ENCODE measurements at places on chromosomes 16 and 17.

DNA sequence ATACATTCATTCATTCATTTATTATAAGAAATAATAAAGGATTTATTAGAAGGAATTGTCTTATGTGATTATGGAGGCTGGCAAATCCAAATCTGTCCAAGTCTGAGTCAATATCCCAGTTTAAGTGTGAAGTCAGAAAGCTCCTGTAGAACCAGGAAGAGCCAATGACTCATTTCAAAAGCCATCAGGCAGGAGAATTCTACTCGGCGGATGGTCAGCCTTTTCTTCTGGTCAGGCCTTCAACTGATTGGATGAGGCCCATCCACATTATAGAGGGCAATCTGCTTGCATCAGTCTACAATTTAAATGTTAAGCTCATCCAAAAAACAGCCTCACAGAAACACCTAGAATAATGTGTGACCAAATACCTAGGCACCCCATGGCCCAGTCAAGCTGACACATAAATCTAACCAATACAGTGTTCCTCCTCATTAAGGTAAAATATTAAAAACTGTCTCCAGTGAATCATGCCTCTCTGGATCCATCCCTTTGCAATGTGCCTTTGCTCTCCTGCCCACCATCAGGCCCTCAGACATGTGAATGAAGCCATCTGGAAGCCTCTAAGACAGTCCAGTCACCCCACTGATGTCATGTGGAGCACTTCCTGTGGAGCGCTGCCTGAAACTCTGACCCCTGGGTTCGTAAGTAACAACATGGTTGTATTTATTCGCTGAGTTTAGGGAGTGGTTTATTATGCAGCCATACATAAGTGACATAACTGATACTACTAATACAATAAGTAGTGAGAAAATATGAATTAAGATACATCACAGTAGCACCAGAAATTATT is 69.2 kb upstream of the WSB1 start:
- DNase-seq: no peak

- DNase-seq: no peak
Observed at GRCh38 chr17:57355090-57355859, 99.0 kb downstream of the MSI2 start.

GRCh38 chr17:73340093-73340596 is 28.3 kb upstream of the CDC42EP4 start:
- DNase-seq: no peak

GRCh38 chr17:82468692-82469091 is 10.2 kb downstream of the NARF start:
- DNase-seq: no peak

DNA sequence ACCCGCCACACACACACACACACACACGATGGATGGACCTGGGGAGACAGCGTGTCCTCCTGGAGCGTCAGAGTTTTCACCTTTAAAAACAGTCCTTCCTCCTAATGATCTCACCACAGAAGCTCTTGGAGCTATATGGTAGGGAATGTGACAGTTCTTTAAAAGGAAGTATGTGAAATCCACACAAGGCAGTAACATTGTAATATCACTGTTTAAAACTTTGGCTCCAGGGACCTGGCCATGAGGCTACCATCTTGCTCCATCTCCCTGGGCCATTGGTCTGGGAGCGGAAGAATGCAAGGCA is 302.4 kb downstream of the SOX9 start:
- no peak for DNase-seq

DNA sequence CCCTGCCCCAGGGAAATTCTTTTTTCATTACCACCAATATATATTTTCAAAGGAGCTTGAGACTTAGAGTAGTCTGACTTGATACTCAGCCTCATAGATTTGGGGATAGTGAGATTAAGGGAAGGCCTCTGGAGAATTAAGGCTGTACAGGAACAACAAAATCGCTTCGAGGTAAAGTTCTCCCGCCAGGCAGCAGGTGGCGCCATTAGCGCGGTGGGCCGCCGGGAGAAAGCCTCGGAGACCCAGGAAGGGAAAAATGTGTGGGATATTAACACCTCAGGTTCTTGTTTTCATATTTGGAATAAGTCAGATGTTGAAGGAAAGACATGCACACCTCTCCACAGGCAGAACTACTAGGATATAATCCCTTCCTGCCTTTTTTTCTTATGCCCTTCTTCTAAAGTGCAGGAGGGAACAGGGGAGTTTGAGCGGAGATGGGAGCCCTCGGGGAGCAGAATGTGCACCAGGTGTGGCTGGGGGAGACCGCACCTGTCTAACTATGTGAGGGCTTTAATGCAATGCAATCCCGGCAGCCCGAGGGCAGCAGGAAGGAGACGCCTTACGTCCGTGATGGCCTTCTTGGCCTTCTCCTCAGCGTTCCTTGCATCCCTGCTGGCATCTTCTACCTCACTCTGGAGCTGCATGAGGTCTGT is 25.9 kb downstream of the MYH3 start:
- peak; percentile 40 for DNase-seq

- DNase-seq: no peak
Observed at GRCh38 chr16:20074099-20074991, 655 bp upstream of the GPR139 start.

GRCh38 chr17:81884520-81884919 is 6.9 kb downstream of the ALYREF start:
- DNase-seq: no peak

DNA sequence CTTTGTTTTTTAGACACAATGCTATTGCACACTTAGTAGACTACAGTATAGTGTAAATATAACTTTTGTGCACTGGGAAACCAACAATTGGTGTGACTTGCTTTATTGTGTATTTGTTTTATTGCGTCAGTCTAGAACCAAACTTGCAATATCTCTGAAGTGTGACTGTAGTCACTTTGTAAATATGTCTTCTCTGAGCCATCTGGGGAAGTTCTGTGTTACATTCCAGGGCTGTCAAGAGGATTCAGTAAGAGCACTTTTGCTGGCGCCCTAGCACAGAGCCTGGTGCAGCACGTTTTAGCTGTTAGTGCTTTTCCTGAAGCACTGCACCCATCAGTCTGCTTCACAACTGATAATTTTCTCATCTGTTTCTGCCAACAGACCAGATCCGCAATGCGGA is 73.2 kb downstream of the NT5M start:
- no peak for DNase-seq

DNA sequence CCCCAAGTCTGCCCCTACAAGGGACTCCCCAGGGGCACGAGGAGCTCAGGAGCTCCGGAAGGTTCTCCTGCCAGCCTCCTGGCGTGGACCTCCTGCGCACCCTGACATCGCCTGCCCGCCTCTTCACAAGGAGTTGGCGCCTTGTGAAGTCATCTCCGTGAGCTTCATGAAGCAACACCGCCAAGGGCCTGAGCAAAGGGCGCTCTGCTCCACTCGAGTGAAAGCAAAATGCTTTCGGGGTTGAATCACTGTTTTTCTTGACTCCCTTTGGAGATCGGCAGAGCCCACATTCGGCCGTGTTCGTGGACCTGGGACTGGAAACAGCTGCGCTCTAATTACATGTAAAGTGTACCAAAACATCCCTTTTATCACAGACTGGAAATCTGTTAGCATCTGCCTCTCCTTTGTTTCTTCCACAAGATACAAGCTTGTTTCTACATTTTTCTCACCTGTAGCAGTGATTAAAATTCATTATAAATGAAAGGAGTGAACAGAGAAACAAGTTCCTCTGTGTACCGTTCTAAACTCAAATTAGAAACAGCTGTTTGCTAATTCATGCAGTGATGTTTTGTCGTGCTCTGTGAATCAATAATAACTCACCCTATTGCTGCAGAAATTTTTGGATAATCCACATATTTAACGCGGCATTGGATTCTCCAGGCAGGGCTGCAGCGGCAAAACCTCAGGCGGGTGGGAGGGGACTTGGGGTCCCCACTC is 203.3 kb downstream of the ZNF423 start:
- DNase-seq: no peak

DNA sequence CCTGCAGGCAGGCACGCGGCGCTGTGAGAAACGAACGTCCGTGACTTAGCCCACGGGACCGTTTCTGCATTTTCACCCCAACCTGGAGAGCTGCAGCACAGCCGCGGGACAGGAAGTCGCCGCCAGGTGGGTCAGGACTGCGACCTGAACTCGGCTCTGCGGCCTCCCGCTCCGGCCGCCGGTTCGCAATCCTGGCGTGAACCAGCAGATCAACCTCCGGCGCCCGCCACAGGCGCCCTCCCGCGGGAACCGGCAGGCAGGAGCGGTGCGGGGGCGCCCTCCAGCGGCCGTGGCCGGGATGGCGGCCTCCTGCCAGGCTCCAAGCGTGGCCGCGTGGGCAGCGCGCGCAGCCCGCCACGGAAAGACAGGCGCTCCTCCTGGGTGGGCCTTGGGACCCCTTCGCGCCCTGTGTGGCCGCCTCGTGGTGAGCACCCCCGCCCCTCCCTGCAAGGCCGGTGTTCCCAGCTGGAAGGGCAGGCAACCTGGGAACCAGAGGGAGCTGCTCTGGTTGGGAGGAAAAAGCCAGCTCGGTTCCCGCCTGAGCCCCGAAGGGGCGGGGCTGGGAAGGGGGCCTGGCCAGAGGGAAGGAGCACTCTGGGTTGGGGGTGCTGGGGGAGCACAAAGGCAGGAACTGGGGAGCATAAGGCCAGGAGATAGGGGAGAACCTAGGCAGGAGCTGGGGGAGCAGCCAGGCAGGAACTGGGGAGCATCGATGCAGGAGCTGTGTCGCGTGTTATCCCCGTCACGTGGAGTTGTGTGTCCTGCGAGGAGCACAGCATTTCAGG is 28.2 kb downstream of the ACTG1 start:
- peak; percentile 93 for DNase-seq

GRCh38 chr17:77099997-77100396 is 40.8 kb upstream of the SEC14L1 start:
- DNase-seq: no peak

DNA sequence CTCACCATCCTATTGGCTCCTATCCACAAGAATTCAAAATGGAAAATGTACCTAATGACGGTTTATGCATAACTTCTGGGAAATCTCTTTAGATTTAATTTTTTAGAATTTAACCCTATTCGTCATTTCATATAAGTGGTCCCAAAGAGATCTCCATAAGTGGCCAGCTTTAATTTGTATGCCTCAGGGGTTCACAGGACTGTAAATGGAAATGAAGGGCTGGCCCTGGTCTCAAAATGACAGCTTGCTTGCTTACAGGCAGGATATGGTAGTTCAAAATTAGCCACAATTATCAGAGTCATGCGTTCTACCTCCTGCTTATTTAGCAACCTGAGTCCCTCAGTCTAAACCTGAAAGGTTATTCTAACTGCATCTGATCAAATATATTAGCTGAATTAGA is 6.6 kb upstream of the NACA2 start:
- no peak for DNase-seq

GRCh38 chr16:12732600-12732999 is 71.1 kb downstream of the CPPED1 start:
- DNase-seq: no peak

DNA sequence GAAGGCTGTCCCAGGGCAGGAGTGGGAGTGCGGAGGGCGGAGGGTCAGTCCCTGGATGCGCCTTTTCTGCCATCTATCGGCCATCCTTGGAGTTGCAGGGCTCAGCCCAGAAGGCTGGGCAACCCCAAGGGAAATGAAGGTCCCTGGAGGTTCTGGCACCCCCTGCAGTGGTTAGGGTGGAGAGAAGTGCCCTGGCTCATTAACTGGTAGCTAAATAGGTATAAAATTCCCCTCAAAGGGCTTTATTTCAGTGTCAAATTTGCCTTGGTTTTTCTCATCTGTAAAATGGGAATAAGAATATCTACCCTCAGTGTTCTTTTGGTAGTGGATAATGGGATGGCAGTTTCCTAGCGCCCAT is 22.4 kb downstream of the C17orf75 start:
- peak; percentile 88 for DNase-seq

- peak; percentile 76 for DNase-seq
Observed at GRCh38 chr17:78865682-78866390, 25.2 kb upstream of the USP36 start.

DNA sequence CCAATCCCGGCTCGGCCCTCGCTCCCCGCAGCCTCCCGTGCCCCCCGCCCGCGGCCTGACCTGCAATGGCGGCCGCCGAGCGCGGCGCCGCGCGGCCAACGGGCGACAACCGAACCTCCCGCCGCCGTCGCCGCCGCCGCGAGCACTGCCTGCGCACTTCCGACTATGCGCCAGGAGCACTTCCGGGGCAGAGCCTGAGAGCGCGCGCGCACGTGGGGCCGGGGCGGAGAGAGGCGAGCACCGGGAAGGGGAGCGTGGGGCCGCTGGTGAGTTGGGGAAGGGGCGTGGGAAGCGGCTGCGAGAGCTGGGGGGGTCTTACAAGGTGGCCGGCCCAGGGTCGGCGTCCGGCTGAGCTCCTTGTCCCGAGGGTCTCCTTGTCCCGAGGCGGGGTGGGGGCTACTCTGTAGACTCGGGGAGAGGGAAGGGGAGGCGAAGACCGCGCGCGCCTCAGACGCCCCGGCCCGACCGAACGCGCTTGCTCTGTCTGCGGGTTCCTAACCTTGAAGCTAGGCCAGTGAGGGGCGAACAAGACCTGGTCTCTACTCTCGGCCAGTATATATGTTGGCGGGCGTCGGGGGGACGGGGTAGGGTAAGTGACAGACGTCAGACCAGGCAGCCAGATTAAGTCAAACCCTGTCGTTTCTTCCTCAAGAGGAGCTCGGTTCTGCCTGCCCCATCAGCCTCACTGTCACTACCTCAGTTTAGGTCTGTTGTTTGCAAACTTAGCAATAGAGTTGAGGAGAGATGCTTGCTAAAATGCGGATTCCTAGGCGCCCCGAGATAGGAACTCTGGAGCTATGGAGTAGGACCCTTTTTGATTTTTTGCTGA is at the start of the genes CHTF8 and UTP4:
Gene CHTF8 (minus strand): TSS at position 165 of the 829 bp plus-strand sequence. CDS start 11,130 bp downstream, outside the sequence.
Gene UTP4 (plus strand): TSS at position 226 of the 829 bp plus-strand sequence. CDS start 811 bp downstream, outside the sequence.
- DNase-seq: peak; percentile 90

DNA sequence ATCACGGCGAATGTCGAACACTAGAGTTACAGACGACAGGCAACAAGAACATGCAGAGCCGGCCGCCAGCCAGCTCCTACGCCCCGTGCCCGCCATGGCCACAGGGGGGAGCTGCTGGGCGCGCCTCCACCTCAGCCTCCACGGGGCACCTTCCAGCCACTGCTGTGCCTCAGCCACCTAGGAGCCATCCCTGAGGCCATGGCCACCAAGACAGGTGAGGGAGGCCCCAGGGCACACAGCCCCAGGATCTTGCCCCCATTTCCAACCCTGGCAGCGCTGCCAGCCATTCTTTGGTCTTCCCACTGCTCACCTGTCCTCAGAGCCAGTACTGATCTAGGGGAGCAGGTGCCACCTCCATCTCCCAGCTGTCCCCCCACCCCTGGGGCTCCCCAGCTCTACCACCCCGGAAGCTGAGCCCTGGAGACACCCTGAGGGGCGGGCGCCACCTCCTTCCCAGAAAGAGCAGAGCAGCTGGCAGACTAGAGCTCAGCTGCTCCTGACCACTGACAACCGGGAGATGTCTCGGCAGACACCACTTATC is 11.8 kb downstream of the GNPTG start:
- DNase-seq: peak; percentile 79

GRCh38 chr16:35152067-35152627 is 1692.7 kb downstream of the TP53TG3F start:
- DNase-seq: no peak

GRCh38 chr17:75069783-75070182 is 18.0 kb upstream of the SLC16A5 start:
- DNase-seq: no peak

- DNase-seq: no peak
Observed at GRCh38 chr17:10871914-10872313, 34.0 kb upstream of the PIRT start.

DNA sequence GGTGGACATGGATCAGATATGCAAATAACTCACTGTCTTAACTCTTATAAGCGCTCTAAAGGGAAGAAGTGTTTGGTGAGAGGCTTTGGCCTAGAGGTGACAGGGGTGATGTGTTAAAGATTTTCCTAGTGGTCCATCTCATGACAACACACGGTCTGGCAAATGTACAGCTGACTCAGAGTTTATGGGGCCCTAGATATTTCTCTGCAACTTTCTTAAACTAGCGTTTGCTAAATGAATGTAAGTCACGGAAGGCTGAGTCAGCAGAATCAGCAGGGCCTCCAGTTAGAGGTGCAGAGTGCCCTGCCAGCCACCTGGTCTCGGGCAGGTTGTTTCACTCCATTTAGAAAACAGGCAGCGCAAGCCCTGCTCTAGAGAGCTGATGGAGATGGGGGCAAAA is 40.1 kb downstream of the CLEC16A start:
- no peak for DNase-seq
